ENCODE measurements at places on chromosomes 16 and 17. TPM values are rescaled to one million over a fixed set of nuclear protein-coding genes. Genes with fewer than 3 reads are reported as not detected.
A peak's percentile ranks its signal among the peaks of the same experiment; 100 is the strongest.

Gene MSLN
- total RNA-seq: 0.86 TPM

Gene PYDC1
- total RNA-seq: not detected

Gene PRM3
- total RNA-seq: not detected

Gene UTS2R
- not detected for total RNA-seq

Gene KCNJ18
- not detected for total RNA-seq

Gene IGSF6
- not detected for total RNA-seq

Gene CD300LB
- total RNA-seq: not detected

Gene ALDH3A1
- total RNA-seq: 0.42 TPM

Gene OR3A3
- total RNA-seq: not detected

Gene TM4SF5
- total RNA-seq: not detected

Gene KRTAP4-4
- not detected for total RNA-seq

Gene MPHOSPH6
- total RNA-seq: 37.2 TPM

Gene MYCBPAP
- 7.1 TPM for total RNA-seq

Gene SEZ6L2
- 48.7 TPM for total RNA-seq

Gene GDPD1
- total RNA-seq: 41.3 TPM

Gene ASB16
- 0.56 TPM for total RNA-seq

- no peak for DNase-seq
Measured at GRCh38 chr16:46887524-46887854, 3.3 kb downstream of the GPT2 start.

DNA sequence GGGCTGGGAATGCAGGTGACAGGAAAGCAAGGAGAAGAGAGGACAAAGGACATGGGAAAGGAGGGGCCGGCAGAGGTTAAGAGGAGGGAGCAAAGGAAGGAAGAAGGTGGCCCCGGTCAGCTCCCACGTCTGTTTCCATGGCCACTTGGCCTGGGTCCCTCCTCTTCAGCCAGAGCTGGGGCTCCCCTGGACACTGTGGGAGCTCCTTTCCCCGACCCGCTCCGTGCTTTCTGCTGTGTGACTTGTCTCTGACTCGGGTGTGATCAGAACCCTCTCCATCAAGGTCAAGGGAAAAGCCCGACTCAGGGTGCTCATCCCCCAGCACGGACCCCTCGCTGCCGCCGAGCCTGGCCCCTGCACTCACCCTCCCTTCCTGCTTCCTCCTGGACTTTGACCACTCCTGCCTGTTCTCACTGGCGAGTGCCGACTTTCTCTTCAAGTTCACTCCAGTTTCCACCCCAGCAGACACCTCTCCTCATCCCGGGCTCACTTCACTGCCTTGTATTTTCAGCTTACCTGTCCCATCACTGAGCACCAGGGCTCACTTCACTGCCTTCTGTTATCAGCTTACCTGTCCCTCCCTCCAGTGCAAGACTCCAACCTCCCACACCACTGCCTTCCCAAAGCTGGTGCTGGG is 61.2 kb downstream of the MEAK7 start:
- no peak for DNase-seq

GRCh38 chr17:45096141-45096540 is 35.0 kb downstream of the NMT1 start:
- DNase-seq: peak; percentile 78

GRCh38 chr17:65231662-65232335 is 94.6 kb downstream of the RGS9 start:
- DNase-seq: peak; percentile 93

GRCh38 chr16:11581678-11582077 is 5.0 kb downstream of the LITAF start:
- DNase-seq: no peak

GRCh38 chr16:2959206-2959605 is 4.9 kb upstream of the KREMEN2 start:
- no peak for DNase-seq

DNA sequence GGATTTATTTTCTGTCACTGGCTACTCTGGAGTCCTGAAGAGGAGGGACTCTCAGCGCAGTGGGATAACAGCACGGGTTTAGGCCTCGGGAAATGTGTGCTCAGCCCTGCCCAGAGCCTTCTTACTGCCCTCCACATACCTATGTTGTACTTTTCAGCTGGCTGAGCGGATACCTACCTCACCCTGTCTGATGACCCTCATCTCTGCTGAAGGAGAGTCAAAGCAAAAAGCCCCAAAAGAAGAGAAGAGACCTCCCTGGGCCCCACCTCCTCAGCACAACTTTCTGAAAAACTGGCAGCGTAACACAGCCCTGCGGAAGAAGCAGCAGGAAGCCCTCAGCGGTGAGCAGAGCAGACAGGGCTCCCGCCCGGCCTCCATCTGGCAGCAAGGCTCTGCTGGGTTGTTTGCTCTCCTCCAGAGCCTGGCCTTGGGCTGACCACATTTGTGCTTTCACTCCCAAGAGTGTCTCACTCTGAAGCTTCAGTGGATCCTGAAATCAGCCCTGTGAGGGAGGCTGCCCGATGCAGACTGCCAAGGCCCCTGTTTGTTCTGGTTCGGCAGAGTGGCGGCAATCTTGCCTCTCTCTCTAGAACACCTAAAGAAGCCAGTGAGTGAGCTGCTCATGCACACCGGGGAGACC is 10.3 kb downstream of the MYCBPAP start:
- no peak for DNase-seq

DNA sequence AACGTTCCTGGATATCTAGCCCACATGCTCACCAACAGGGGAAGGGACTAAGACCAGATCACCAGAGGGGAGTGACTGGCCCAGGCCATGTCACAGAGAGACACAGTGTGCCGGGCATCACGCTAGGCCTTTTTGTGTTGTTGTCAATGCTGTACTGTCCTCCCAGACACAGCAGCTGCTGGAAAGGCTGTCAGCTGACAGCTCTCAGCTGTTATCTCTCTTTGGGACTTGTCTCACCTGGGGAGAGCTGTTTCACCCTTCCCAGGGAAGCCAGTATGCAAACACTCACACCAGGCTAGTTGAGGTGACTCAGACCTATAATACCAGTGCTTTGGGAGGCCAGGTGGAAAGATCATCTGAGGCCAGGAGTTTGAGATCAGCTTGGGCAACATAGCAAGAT is 19.4 kb downstream of the UNC45B start:
- peak; percentile 65 for DNase-seq

GRCh38 chr17:77811521-77811920 is 147.0 kb upstream of the TNRC6C start:
- DNase-seq: no peak

DNA sequence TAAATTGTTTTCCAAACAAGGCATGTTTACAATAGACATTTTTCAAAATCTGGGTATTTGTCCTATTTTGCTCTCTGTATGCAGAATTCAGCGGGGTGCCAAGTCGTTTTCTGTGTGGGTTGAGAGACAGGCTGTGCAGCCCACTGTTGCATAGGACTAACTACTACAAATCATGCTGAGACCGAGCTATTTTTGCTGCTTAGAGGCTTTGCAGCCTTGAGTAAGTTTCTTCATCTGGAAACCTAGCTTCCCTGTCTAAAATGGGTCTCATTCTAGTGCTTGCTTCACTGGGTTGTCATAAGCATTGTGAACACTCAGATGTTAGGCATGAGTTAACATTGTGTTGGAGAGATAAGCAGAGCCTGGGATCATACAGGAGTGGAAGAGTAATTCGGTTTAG is 1.3 kb downstream of the PRPSAP2 start:
- peak; percentile 47 for DNase-seq

- DNase-seq: peak; percentile 46
Measured at GRCh38 chr17:81676906-81677305, 6.7 kb downstream of the ARL16 start.

GRCh38 chr17:68627956-68628575 is 26.9 kb upstream of the FAM20A start:
- peak; percentile 66 for DNase-seq

GRCh38 chr17:2058586-2059546 is 4.0 kb downstream of the HIC1 start:
- DNase-seq: peak; percentile 96

GRCh38 chr17:42578282-42578869 is 847 bp upstream of the PSMC3IP start:
- DNase-seq: peak; percentile 98

DNA sequence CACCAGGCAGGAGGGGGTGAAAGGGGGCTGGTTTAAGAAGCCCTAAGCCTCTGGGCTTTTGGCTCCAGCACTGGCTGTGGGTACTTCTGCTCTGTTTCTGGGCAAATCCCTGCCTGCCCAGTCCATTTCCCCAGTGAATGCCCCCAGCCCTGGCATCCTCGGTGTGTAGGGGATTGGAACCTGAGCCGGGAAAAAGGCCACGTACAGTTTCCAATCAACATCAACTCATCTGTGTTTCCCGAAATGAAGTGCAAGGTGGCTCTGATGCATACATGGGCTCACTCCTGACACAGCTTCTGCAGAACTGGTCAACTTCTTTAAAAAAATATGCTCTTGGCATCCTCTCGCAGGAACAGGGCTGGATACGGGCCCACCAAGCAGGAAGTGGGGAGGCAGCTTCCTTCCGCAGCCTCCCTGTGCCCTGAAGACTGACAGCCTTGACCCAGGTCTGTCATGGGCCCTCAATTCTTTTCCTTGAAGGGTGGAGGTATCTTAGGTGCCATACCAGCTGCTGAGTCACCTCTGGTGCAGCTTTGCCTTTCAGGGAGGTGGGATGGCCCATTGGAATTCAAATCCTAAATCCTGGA is 73.3 kb downstream of the N4BP1 start:
- no peak for DNase-seq

GRCh38 chr17:81070541-81071246 is 35.7 kb downstream of the BAIAP2 start:
- DNase-seq: no peak

DNA sequence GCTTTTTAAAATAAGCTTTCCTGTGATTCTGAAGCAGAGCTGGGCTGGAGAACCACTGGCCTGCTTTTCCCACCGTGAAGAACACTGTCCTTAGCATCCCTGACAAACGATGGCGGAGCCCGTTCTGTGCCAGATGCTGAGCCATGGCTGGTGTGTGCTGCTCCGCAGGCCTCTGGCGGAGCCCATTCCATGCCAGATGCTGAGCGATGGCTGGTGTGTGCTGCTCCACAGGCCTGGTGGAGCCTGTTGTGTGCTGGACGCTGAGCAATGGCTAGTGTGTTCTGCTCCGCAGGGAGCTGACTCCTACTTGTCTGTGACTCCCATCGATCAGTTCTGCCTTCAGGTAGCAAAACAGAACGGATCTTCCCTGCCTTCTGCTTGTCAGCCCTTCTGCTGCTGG is 4.3 kb downstream of the ENDOV start:
- no peak for DNase-seq

DNA sequence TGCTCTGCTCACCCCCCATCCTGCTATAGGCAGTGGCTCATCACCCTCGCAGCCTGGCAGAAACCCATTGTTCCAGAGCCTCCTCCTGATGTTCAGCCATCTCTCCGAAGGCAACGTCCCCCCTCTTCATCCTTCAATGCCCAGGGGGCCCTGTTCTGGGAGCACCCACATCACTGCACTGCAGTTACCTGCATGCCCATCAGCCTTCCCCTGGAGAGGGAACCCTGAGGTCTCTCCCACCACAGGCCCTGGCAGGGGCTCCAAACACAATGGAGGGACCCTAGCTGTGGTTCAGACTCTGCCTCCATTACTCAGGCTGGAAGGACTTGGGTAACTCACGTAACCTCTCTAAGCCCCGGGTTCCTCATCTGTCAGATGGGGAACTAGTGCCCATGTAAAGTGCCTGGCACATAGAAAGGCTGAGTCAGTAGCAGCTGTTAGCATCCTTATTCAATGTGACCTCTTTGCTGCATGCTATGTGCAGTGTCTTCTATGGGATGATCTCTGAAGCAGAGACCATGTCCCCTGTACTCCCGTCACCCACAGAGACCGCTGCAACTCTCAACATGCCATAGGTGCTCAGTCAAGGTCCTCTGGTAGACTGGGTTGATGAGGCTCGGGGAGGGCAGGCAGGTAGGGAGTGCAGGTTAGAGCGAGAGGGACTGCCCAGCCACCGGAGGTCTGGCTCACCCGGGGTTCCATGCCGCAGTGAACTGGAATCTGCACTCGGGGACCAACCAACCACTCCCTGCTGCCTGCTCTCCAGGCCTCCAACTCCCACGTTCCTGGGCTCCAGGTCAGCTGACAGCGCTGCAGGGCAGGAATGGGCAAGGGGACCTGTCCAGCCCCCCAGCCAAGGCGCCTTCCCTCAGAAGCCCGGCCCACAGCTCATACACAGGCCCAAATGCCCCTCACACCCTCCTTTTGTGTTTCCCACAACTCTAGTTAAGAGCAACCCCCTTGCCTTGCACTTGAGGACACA is 233.2 kb downstream of the ZNF423 start:
- DNase-seq: peak; percentile 32

- no peak for DNase-seq
Measured at GRCh38 chr17:4946312-4946976, 1.9 kb downstream of the PFN1 start.

GRCh38 chr17:41167561-41167960 is 460 bp downstream of the KRTAP4-3 start:
- no peak for DNase-seq

- no peak for DNase-seq
Measured at GRCh38 chr16:59046335-59046734, 312.2 kb upstream of the GOT2 start.

- DNase-seq: peak; percentile 94
Measured at GRCh38 chr17:49585422-49586027, 9.9 kb downstream of the NXPH3 start.

GRCh38 chr17:68600067-68600930 is 868 bp downstream of the FAM20A start:
- DNase-seq: peak; percentile 92

- no peak for DNase-seq
Measured at GRCh38 chr16:12548270-12548983, 255.3 kb downstream of the CPPED1 start.

DNA sequence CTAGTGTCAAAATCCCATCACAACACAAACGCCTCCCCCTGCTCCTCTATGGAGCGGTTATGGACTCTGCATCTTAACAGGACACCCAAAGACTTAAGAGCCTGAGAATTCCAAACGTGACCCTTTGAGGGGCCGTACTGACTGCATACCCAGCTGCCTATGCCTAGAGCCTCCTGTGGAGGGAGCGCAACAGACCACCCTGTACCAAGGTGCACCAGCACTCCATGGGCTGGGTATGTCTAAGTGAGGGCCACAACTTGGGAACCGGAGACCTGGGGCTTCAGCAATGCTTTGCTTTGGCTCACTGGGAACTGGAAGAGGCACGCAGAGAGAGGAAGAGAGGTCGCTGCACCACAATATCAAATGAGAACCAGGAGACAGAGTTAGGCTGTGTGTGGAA is 5.4 kb downstream of the ANKS3 start:
- no peak for DNase-seq

DNA sequence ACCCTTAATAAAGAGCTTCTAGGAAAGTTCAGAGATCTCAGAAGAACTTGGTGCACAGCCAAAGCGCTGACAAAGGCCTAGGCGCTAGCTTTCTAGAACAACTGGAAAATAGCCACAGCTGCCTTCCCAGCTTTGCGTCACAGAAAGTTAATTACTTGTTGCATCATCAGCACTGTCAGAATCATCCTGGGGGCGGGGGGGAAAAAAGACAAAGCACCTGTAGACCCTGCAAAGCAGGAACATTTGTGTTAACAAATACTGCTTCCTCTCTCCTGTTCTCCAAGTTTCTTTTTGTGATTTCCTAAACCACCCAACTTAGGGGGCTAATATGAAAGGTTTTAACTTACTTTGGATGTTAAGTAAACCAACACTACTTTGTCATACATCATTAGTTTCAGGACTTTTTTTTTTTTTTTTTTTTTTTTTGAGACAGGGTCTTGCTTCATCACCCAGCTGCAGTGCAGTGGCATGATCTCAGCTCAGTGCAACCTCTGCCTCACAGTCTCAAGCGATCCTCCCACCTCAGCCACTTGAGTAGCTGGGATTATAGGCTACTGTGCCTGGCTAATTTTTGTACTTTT is 4.8 kb upstream of the AARSD1 start:
- DNase-seq: no peak

GRCh38 chr17:28547096-28547622 is 5.3 kb downstream of the UNC119 start:
- no peak for DNase-seq

Data from endodermal cell (in vitro differentiated cells).